Mucosa of descending colon (tissue), 3 donors: ENCODE measurements at places on chromosomes 7 and 10. TPM values are rescaled to one million over a fixed set of nuclear protein-coding genes. Genes with fewer than 3 reads are reported as not detected.

DNA sequence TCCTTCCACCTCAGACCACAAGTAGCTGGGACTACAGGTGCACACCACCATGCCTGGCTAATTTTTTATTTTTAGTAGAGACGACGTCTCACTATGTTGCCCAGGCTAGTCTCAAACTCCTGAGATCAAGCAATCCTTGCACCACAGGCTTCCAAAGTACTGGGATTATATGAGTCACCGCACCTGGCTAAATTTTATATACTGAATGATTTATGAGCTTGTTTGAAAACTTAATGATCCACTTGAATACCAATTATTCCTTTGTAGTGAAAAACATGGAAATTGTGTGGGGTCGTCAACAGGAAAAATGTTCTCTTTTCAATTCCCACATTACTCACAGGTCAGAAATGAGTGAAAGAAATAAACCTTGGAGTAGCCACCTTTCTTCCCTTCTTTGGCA lies 31.3 kb downstream of the RAPGEF5 start:
- no peak for DNase-seq

GRCh38 chr7:125828153-125828700 lies 898.6 kb upstream of the POT1 start:
- DNase-seq = no peak

DNA sequence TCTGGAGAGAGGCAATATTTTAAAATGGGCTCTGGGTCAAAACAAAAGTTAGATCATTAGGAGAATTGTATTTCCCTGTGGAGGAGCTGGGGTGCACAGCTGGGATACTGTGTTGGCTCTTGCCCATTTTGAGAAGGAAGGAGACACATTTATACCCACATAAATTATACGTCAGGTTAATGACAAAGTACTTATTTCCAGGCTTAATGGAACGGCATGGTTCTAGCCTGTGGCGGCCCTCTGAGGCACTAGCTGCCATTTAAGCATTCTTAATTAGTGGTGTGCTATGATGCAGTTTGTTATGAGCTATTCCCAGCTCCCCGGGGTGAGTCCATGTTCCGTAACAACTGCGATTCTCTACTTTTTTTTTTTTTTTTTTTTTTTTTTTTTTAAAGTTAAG lies 193.5 kb downstream of the SEC23IP start:
- no peak for DNase-seq

The AGAP5 gene
- total RNA-seq = 10.0 TPM

The ANKRD2 gene
- total RNA-seq = 0.75 TPM

- no peak for DNase-seq
Observed at GRCh38 chr10:21272643-21273399, 252.7 kb downstream of the SKIDA1 start.

GRCh38 chr10:77972148-77972547 lies 45.6 kb upstream of the DLG5 start:
- no peak for DNase-seq

GRCh38 chr7:111132833-111133232 lies 41.9 kb downstream of the LRRN3 start:
- no peak for DNase-seq

The SPDYE9 gene
- total RNA-seq = not detected

DNA sequence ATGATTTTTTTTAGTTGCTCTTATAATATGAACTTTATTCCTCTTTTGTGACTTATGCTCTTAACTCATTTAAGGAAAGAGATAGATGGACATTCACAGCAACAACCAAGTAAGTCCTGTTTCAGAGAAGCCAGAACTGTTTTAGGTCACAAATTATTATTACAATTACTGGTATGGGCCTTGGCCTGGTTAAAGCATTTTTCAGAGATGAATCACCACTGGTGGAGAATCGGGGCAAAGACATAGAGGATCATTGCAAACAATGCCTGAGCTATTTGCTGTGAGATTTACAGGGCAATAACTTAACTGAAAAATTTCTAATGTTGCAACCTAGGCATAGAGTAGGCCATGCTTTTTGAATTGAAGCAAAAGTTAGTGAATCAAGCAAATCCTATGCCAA lies 138.0 kb upstream of the YAE1 start:
- DNase-seq = no peak

GRCh38 chr7:100588438-100588837 lies 2.3 kb downstream of the FBXO24 start:
- DNase-seq = no peak

DNA sequence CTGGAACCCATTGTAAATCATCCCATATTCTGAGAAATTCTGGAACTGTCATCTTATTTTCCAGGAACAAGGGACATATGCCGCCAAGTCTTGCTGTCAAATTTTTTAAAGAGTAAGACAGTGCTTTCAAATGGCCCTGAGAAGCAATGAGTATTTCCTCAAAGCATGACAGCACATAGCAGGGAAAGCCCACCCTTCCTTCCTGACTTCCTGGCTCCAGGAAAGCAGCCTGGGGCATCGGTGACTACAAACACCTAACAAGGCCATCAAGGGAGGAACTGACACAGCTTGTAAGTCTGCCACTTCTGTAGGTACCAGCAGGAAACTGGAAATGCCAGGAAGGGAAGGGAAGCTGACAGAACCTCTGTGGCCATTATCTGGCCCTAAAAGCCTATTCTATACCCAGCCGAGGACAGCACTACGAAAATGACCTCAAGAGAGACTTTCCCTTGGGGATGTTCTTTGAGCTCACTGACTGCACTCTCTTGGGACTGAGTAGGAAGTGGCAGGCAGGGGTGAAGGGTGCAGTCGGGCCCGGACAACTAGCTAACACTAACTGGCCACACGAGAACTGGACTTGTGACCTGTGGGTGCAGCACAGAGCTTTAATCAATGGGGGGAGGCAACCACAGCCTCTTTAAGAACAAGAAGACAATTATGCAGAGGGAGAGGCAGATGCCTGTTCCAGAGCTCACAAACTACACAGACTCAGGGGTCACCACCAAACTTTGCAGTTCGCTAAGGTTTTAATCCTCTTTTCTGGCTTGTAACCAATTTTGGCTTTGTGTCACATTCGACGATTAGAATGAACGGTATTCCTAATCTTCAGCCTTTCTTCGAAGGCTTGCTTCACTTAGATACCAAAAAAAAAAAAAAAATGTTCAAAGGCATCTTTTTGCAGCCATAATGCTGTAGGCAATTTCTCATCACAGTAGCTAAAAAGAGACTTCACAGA lies 52.0 kb downstream of the GRB10 start:
- no peak for DNase-seq

GRCh38 chr10:74110120-74110519 lies 40.5 kb downstream of the AP3M1 start:
- no peak for DNase-seq

DNA sequence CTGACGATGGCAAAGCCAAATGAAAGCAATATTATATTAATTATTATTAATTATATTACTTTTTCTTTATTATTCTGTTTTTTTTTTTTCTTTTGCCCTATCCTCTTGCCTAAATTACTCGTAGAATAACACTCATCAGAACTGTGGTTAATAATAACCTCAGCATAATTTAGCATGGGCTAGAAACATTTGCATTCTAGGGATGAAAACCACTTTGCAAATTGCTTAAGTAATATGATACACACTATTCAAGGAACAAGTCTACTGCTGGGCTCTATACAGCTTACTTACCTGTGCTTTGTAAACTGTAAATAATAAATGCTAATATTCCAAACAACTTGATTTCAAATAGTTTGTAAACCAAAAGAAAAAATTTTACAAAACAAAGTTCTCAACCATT lies 375.8 kb downstream of the HGF start:
- no peak for DNase-seq

The CACNA2D1 gene
- total RNA-seq = 6.9 TPM

GRCh38 chr10:75129537-75129936 lies 18.1 kb downstream of the SAMD8 start:
- DNase-seq = no peak

DNA sequence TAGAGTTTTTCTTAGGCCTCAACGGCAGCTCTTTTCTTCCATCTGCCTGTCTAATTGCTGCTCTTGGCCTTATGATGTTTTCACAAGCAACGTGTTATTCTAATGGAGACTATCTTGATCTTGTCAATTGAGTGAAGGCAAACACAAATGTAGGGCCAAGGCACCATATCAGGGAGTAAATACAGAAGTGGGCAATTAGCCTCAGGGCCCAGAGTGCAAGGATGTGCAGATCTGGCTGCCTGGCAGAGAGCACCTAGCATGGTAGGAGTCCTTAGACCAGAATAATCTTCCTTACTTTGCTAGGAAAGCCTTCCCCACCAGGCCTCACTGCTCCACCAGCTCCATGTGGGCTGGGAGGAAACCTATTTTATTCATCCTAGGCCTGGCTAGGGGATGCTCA lies 590.9 kb downstream of the LRMDA start:
- no peak for DNase-seq

The OR6V1 gene
- total RNA-seq = not detected

DNA sequence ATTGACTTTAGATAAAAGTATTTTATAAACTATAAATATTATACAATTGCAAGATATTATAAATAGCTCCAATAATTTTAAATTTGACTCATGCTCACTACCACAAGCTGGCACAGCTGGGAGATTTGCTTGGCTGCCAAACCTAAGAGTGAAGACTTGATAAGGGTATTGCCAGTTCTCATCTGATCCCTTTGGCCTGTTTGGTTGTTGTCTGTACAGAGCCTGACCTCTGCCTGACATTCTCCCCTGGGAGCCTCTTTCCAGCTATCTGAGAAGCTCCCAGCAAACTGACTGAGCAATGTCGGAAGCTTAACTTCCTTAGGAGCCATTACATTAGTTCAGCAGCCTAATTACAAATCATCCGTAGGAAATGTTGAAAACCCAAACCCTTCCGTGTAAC lies 10.2 kb upstream of the LMOD2 start:
- DNase-seq = no peak

DNA sequence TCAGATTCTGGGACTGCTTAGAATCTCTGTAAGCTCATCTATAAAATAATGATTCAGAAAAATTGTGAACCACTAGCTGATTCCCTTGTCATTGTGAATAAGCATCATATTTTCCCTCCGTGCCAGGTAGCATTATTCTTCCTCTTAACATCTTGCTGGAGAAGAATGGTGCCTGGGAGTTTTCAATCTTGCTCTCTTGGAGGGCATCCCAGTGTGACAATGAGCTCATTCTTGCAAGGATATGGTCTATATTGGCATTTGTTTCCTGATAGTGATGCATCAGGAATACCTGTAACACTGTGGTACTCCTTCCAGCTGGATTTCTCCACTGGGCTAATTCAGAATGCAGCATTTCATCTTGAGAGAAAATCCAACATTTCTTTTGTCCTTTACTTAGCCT lies 126.4 kb upstream of the ITGB1 start:
- DNase-seq = no peak

DNA sequence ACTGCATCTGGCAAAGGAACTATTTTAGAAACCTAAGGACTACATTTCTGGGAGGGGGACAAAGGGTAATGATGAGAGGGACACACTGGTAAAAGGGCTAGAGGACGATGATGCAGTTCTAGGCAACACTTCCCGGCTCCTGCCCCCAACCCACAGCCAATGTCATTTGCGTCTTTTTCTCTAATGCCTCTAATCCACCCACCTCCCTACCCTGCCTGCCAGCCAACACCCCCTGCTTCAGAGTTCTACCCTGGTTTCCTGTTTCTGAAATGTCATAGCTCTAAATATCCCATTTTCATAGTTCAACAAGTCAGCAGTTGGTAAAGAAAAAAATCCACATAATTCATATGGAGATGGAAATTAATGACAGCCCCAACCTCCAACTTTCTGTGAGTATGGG lies 79.0 kb downstream of the KIAA1549 start:
- no peak for DNase-seq

The PDZD7 gene
- total RNA-seq = 0.28 TPM

The GIGYF1 gene
- total RNA-seq = 48.1 TPM

The DGKB gene
- 0.78 TPM for total RNA-seq

The ZNF25 gene
- total RNA-seq = 3.9 TPM
